ENCODE measurements at places on chromosomes 1 and 21. TPM values are rescaled to one million over a fixed set of nuclear protein-coding genes. Genes with fewer than 3 reads are reported as not detected.
A peak's percentile ranks its signal among the peaks of the same experiment; 100 is the strongest.

The NBPF10 gene
- 1.2 TPM for total RNA-seq

- no peak overlapping the region for H3K27ac ChIP-seq
- no peaks in the 10 kb centered on the region for H3K4me1 ChIP-seq
- no peaks in the 10 kb centered on the region for H3K36me3 ChIP-seq
- no peak overlapping the region for H3K4me3 ChIP-seq
These were observed 28.7 kb downstream of the C1orf87 start for GRCh38 chr1:60044881-60045280.

DNA sequence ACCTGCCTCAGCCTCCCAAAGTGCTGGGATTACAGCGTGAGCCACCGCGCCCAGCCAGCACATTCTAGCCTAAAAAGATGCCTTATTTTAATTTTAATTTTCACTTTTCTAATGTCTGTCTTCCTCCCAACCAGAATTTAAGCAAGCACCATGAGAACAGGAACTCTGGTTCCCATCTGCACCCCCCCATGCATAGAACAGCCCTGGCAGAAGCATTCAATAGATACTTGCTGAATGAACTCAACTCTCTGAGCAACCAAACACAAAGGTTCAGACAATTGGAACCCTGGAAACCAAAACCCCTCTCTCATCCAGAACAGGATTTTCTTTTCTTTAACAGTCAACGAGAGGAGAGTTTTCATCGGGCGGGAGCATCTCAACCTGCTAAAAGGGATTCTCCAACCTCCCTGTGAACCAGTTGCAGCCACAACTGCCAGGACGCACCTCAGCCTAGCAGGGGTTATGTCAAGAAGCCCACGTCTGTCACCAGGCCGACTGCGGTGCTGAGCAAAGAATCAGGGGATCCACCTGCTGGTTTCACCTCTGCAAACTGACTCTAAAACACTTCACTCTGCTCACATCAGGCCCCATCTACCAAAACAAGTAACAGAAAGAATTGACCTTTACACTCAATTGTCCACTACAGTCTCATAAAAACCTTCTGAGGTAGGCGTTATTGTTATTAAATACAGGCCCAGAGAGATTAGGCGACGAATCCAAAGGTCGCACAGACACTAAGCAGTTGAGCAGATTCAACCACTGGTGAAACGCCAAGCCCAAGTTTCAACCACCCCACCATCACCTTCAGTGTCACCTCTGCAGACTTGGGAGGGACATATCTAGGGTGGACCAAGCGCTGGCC lies 1.7 kb downstream of the KIAA2013 start:
- H3K27me3 ChIP-seq, result no peaks in the 10 kb centered on the region
- no peaks in the 10 kb centered on the region for H3K36me3 ChIP-seq
- H3K4me3 ChIP-seq, result peak overlapping the region; percentile 59
- DNase-seq, result no peak
- no peak overlapping the region for H3K27ac ChIP-seq

- H3K4me1 ChIP-seq, result peaks cover 4% of the 10 kb centered on the region
- H3K27me3 ChIP-seq, result no peaks in the 10 kb centered on the region
- DNase-seq, result no peak
- no peak overlapping the region for H3K27ac ChIP-seq
- H3K4me3 ChIP-seq, result no peak overlapping the region
These were observed 20.0 kb downstream of the PHLDA3 start for GRCh38 chr1:201448990-201449389.

DNA sequence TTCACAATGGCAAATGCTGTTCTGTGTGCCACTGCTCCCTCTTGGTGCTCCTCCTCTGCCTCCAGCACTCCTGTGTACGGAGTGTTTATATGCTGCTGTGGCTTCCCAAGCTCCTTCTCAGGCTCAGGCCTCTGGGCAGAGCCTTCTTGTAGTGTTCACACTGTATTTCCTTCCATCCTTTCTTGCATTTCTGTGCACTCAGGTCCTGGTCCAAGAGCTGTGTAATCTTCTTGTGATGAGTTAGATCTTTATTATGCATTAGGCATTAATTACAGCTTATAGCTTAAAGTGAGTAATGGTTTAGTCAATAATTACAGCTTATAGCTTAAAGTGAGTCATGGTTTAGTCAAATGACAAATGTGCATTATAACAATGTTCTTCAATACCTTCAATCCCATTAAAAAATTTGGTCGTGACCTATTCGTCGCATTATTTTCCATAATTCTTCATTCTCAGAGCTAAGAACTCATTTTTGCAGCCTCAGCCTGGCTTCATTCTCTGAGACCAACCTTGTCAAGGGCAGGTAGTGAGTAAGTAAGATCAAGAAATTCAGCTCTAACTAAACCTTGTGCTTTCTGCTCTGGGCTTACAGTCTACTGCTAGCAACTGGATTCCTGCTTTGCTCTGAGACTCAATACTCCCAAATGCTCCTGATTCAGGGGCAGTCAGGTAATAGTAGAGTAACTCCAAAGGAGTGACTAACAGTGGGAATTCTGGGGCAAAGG lies 154.5 kb upstream of the SPAG17 start:
- no peaks in the 10 kb centered on the region for H3K36me3 ChIP-seq
- no peak overlapping the region for H3K4me3 ChIP-seq
- no peaks in the 10 kb centered on the region for H3K27me3 ChIP-seq
- H3K4me1 ChIP-seq, result no peaks in the 10 kb centered on the region
- DNase-seq, result no peak

GRCh38 chr1:225458222-225458631 lies 30.4 kb upstream of the LBR start:
- H3K27ac ChIP-seq, result no peak overlapping the region
- no peak for DNase-seq
- no peaks in the 10 kb centered on the region for H3K27me3 ChIP-seq
- no peak overlapping the region for H3K4me3 ChIP-seq

DNA sequence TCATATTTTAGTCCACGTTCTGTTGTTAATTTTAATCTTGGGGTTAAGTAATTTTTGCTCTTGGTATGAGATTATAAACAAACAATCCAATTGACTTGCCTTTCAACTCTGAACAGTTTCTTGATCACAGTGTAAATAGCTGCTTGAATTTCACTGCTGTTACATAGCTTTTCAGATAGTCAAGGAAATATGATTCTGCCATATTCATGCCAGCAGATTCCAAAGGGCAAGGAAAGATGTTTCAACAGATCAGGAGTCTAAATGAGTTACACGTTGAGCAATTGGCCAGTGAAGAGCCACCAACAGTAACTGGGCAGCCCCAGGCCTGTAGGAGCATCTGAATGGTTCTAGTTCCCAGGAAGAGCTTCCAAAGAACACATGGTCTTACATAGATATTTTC lies 93.6 kb downstream of the LEPR start:
- H3K36me3 ChIP-seq, result no peaks in the 10 kb centered on the region
- DNase-seq, result no peak
- no peaks in the 10 kb centered on the region for H3K4me1 ChIP-seq
- H3K27me3 ChIP-seq, result no peaks in the 10 kb centered on the region
- no peak overlapping the region for H3K27ac ChIP-seq
- H3K4me3 ChIP-seq, result no peak overlapping the region
